ENCODE measurements at places on chromosomes 4 and X. TPM values are rescaled to one million over a fixed set of nuclear protein-coding genes. Genes with fewer than 3 reads are reported as not detected.

- no peak overlapping the region for H3K27ac ChIP-seq
- no peak for DNase-seq
- H3K36me3 ChIP-seq = no peaks in the 10 kb centered on the region
- H3K4me3 ChIP-seq = no peak overlapping the region
These were observed 4.2 kb downstream of the ELF4 start for GRCh38 chrX:130106071-130106470.

The PCDH19 gene
- 0.40 TPM for total RNA-seq

The GAGE12H gene
- total RNA-seq = not detected

The MTNR1A gene
- not detected for total RNA-seq

DNA sequence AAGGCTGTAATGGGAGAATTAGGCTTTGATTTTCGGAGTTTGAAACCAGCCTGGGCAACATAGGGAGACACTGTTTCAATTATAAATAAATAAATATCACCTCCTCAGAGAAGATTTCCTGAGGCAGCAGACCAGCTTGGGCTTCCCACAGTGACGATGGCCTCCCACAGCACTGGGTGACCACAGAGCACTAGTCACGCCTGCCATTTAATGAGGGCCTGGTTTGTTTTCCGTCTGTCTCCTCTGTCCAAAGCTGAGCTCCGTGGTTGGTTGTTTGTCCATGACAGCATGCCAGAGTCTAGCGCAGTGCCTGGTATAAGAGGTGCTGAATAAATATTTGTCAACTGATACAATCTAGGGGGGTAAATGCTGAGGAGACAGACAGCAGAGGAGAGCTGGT, 10.4 kb upstream of the PDGFRA start:
- no peaks in the 10 kb centered on the region for H3K36me3 ChIP-seq
- H3K27ac ChIP-seq = no peak overlapping the region
- peaks cover 8% of the 10 kb centered on the region for H3K4me1 ChIP-seq
- H3K4me3 ChIP-seq = no peak overlapping the region
- H3K27me3 ChIP-seq = peaks cover 4% of the 10 kb centered on the region
- DNase-seq = no peak

- no peaks in the 10 kb centered on the region for H3K36me3 ChIP-seq
- H3K27me3 ChIP-seq = no peaks in the 10 kb centered on the region
- H3K27ac ChIP-seq = no peak overlapping the region
- H3K4me3 ChIP-seq = no peak overlapping the region
- DNase-seq = no peak
These were observed 113.4 kb downstream of the DRD5 start for GRCh38 chr4:9894644-9895332.

GRCh38 chrX:121356850-121357171, 309.4 kb downstream of the GLUD2 start:
- no peak overlapping the region for H3K27ac ChIP-seq
- H3K4me1 ChIP-seq = no peaks in the 10 kb centered on the region
- no peaks in the 10 kb centered on the region for H3K36me3 ChIP-seq
- no peak for DNase-seq
- H3K27me3 ChIP-seq = no peaks in the 10 kb centered on the region

GRCh38 chr4:142110136-142110535, 473.8 kb downstream of the IL15 start:
- no peaks in the 10 kb centered on the region for H3K4me1 ChIP-seq
- no peak overlapping the region for H3K27ac ChIP-seq
- H3K36me3 ChIP-seq = no peaks in the 10 kb centered on the region
- no peak for DNase-seq
- H3K4me3 ChIP-seq = no peak overlapping the region

The FHIP1A gene
- 76.6 TPM for total RNA-seq

The SORBS2 gene
- 290 TPM for total RNA-seq

DNA sequence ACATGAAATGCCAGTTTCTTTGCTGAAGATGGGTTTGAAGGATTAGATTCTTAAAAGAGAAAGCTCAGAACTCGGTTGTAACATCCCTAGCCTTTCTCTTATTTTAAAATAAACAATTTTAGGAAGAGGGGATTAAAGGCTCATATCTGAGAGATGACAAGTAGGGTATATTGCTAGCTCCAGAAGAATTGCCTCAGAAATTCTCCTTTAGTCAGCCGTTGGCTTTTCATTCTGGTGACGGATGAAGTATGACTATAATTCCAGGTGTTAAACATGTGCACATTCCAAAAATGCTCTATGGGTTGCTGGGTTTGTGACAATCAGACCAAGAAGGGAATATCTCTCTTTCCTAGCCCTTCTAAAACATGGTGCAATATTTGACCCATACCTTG, 17.8 kb downstream of the DKK2 start:
- no peaks in the 10 kb centered on the region for H3K27me3 ChIP-seq
- H3K27ac ChIP-seq = no peak overlapping the region
- H3K36me3 ChIP-seq = no peaks in the 10 kb centered on the region
- DNase-seq = no peak

GRCh38 chrX:124239324-124239723, 93.1 kb upstream of the TEX13D start:
- no peaks in the 10 kb centered on the region for H3K27me3 ChIP-seq
- no peaks in the 10 kb centered on the region for H3K36me3 ChIP-seq
- H3K4me3 ChIP-seq = no peak overlapping the region
- no peaks in the 10 kb centered on the region for H3K4me1 ChIP-seq
- H3K27ac ChIP-seq = no peak overlapping the region
- DNase-seq = no peak

GRCh38 chrX:40736170-40736505, 796 bp upstream of the MED14 start:
- peaks cover 4% of the 10 kb centered on the region for H3K4me1 ChIP-seq
- DNase-seq = no peak
- peak overlapping the region; percentile 97 for H3K27ac ChIP-seq
- H3K27me3 ChIP-seq = no peaks in the 10 kb centered on the region

The CTPS2 gene
- total RNA-seq = 15.9 TPM

GRCh38 chr4:24892778-24893177, 20.1 kb downstream of the CCDC149 start:
- H3K27ac ChIP-seq = no peak overlapping the region
- no peak for DNase-seq
- no peaks in the 10 kb centered on the region for H3K36me3 ChIP-seq

The ENPEP gene
- total RNA-seq = 2.6 TPM

The MAGEB10 gene
- total RNA-seq = not detected

The MTTP gene
- total RNA-seq = not detected

DNA sequence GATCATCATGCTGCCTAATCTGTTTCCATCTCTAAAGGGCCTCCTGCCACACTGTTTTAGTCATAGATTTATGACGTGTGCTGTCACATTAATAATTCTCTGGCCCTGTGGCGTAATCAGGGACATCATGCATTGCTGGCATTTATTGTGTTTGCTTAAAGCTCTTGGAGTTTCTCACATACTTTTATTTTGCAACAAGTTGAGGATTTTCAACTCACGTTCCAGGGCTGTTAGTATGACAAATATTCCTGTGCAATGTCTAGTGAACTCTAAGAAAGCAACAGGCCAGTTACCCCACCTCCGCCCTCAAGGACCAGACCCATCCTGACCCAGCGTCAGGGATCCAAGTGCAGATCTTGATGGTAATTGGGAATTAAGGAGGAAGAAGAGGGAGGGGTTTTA, 7.8 kb upstream of the PIGA start:
- no peaks in the 10 kb centered on the region for H3K36me3 ChIP-seq
- H3K4me3 ChIP-seq = no peak overlapping the region
- H3K27me3 ChIP-seq = no peaks in the 10 kb centered on the region
- DNase-seq = no peak

DNA sequence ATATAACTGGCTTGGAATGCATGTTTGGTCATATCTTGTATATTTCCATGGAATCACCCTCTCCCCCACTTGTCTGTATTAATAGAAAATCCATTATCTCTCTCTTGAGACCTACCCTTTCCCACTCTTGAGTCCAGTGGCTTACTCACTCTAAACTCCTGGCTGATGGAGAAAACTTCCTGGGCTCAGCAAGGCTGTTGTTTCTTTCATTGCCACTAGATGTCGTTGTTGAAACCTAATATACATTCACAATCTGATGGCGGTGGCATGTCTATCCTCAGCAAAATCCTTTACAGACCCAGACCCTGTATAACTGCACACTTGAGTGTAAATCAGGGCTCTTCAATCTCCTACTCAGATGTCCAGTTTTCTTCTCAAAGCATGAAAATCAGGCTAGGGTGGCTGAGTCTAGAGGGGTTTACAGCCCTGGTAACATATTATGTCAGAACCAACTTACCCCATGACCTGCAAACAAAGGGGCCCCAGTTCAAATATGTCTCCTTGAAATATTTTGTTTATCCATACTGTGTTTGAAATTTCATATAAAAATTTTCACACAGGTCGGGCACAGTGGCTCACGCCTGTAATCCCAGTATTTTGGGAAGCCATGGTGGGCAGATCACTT, 70.0 kb upstream of the FAM241A start:
- no peak overlapping the region for H3K4me3 ChIP-seq
- no peaks in the 10 kb centered on the region for H3K36me3 ChIP-seq

GRCh38 chr4:25013756-25014661, 16.7 kb downstream of the LGI2 start:
- no peak overlapping the region for H3K4me3 ChIP-seq
- peak overlapping the region; percentile 61 for H3K27ac ChIP-seq
- no peaks in the 10 kb centered on the region for H3K27me3 ChIP-seq

DNA sequence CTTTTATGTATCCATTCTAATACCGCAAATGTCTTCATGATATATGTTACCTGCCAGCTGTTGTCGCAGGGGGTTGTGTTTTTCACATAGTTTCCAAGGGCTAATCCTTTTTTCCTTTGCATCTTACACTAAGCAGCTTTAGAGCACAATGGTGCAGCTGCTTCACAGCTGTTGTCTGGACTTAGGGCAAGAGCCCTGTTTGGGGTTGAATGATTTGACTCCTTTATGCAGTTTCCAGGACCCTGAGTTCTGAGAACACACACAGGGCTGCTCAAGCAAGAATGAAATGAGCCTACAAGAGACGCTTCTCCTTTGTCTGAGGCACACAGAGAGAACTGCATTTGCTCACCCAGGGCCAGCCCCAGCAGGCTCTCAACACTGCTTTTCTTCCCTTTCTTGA, 20.2 kb downstream of the CCNG2 start:
- no peak overlapping the region for H3K4me3 ChIP-seq
- H3K27me3 ChIP-seq = no peaks in the 10 kb centered on the region
- no peak for DNase-seq
- H3K27ac ChIP-seq = no peak overlapping the region

GRCh38 chrX:113059714-113060113, 219.1 kb upstream of the AMOT start:
- H3K27me3 ChIP-seq = no peaks in the 10 kb centered on the region
- H3K4me3 ChIP-seq = no peak overlapping the region
- H3K27ac ChIP-seq = no peak overlapping the region
- H3K4me1 ChIP-seq = no peaks in the 10 kb centered on the region
- H3K36me3 ChIP-seq = no peaks in the 10 kb centered on the region
- DNase-seq = peak; percentile 6

- H3K4me3 ChIP-seq = no peak overlapping the region
- no peaks in the 10 kb centered on the region for H3K36me3 ChIP-seq
- H3K4me1 ChIP-seq = no peaks in the 10 kb centered on the region
- DNase-seq = no peak
- no peak overlapping the region for H3K27ac ChIP-seq
These were observed 51.9 kb upstream of the DHRSX start for GRCh38 chrX:2552621-2553201.

DNA sequence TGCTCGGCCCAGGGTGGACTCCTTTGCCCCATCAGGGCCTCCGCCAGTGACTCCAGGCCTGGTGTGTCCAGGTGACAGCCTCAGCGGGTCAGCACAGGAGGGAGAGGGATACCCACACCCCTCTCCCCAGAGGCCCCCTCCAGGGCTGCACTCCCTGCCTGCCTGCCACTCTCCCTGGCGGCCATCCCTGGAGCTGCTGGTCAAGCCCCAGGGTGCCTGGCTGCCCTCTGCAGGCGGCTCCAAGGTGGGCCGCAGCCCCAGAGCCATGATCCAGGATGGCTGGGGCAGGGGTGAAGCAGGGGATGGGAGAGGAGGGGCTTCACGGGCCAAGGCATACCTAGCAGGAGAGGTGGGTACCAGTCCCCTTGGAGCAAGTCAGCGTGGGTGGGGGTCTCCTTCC, 3.8 kb downstream of the FGFRL1 start:
- H3K36me3 ChIP-seq = no peaks in the 10 kb centered on the region
- peaks cover 28% of the 10 kb centered on the region for H3K4me1 ChIP-seq
- no peaks in the 10 kb centered on the region for H3K27me3 ChIP-seq
- DNase-seq = no peak
- no peak overlapping the region for H3K4me3 ChIP-seq
- no peak overlapping the region for H3K27ac ChIP-seq

The EFHC2 gene
- 6.2 TPM for total RNA-seq

DNA sequence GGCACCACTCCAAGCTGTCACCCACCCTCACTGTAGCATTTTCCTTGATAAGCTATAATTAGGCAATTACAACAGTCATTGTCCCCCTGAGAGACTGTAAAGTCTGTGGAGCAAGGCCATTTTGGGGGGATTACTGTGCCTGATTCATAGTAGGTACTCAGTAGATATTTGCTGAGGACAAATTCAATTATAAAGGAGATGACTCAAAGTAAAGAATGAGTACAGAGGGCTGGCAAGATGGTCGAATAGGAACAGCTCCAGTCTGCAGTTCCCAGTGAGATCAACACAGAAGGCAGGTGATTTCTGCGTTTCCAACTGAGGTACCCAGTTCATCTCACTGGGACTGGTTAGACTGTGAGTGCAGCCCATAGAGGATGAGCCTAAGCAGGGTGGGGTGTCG, 42.0 kb downstream of the MAOB start:
- no peak overlapping the region for H3K4me3 ChIP-seq
- H3K27me3 ChIP-seq = no peaks in the 10 kb centered on the region
- no peak overlapping the region for H3K27ac ChIP-seq
- DNase-seq = no peak
- no peaks in the 10 kb centered on the region for H3K36me3 ChIP-seq

- H3K4me3 ChIP-seq = no peak overlapping the region
- no peak overlapping the region for H3K27ac ChIP-seq
- no peaks in the 10 kb centered on the region for H3K36me3 ChIP-seq
- H3K4me1 ChIP-seq = no peaks in the 10 kb centered on the region
- DNase-seq = no peak
These were observed 49.2 kb upstream of the UGT2A1 start for GRCh38 chr4:69702201-69702600.

The ETDB gene
- total RNA-seq = not detected

DNA sequence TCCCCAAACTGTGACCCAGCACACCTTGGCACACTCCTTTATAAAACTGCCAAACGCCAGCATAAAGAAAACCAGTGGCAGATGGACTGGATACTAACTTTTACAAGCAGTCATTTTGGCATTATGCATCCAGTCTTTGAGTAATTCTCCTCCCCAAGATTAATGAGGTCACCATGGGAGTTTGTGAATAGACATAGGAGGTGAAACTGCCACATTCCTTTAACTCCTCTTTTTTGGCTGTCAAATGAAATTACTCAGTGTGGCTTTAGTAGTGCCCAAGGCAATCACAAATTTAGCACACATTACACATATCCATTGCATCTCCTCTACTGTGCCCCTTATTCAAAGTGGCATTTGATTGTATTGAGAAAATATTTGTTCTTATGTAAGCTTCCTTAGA, 315.3 kb upstream of the FGF13 start:
- no peaks in the 10 kb centered on the region for H3K36me3 ChIP-seq
- H3K4me3 ChIP-seq = no peak overlapping the region
- no peaks in the 10 kb centered on the region for H3K27me3 ChIP-seq
- DNase-seq = no peak

Data from thyroid gland (tissue), 4 donors.